ENCODE measurements at places on chromosomes 3 and 15.

DNA sequence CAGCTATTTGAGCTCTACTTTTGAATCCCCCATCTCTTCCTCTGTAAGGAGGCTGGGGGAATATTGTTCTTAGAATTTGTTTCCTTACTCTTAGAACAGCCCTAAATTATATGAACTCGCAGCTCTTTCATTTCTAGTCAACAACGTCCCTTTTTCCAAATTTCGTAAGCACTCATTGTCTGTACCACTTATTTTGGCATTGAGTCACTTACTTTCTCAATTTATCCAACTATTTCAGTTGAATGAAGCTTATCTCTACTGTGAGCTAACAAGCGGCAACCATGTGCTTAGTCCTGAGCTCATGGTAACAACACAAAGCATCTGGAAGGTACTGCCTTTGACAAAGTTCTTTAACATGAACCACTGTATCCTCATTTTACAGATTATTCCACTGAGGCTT is 191.1 kb downstream of the GREM1 start:
- DNase-seq: no peak

DNA sequence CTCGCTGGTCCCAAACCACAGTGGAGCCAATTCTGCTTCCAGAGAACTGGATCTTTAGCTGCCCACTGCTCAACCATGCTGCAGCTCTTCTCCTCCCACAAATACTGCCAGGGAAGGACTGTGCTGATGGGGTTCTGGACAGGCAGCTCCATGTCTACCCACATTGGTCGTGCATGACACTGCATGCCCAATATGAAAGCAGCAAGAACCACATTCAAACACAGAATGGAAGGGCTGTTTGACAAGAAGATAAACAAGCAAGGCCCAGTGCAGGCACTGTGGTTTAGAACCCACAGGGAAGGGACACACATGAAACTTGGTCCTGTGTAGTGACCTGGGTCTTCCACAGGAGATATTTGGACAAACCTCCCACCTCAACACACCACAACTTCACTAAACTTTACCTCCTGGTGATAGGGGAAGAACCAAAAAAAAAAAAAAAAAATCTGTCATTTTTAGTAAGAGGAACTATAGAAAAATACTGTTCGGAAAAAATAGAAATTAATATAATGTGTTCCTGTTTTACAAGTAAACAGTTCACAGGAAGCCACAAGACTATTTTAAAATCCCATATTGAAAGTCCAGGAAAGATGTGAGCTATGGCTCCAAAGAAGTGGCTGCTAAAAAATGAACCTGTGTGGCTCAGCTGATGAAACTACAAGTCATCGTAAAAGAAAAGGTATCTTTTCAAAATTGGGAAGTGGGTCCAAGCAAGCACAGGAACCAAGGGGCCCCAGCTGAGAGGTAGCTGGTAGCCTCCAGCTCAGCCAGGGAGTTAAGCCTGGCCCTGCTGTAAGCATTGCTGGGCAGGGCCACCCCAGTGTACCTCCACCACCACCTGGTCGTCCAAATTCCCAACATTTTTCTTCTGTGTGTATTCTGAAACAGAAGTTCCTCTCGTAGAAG is 77.7 kb upstream of the ACAN start:
- DNase-seq: no peak

- DNase-seq: no peak
Measured at GRCh38 chr15:33215941-33216872, 21.7 kb upstream of the FMN1 start.

GRCh38 chr3:149327156-149327555 is 6.3 kb downstream of the TM4SF18 start:
- no peak for DNase-seq
